Tongue (tissue), 3 donors: ENCODE measurements at places on chromosomes 3 and 15. TPM values are rescaled to one million over a fixed set of nuclear protein-coding genes. Genes with fewer than 3 reads are reported as not detected.

Gene ABI3BP
- 88.9 TPM for total RNA-seq

- no peak for DNase-seq
Observed at GRCh38 chr15:39788800-39789565, 6.3 kb upstream of the FSIP1 start.

Gene CHRFAM7A
- 0.92 TPM for total RNA-seq

Gene TRANK1
- 9.7 TPM for total RNA-seq

Gene KY
- 222 TPM for total RNA-seq

GRCh38 chr3:190205739-190206138 lies 85.0 kb upstream of the P3H2 start:
- no peak for DNase-seq

Gene ZNF860
- 1.9 TPM for total RNA-seq

GRCh38 chr15:100807028-100807427 lies 72.6 kb upstream of the ALDH1A3 start:
- DNase-seq = no peak
